ENCODE measurements at places on chromosomes 3 and 15.

DNA sequence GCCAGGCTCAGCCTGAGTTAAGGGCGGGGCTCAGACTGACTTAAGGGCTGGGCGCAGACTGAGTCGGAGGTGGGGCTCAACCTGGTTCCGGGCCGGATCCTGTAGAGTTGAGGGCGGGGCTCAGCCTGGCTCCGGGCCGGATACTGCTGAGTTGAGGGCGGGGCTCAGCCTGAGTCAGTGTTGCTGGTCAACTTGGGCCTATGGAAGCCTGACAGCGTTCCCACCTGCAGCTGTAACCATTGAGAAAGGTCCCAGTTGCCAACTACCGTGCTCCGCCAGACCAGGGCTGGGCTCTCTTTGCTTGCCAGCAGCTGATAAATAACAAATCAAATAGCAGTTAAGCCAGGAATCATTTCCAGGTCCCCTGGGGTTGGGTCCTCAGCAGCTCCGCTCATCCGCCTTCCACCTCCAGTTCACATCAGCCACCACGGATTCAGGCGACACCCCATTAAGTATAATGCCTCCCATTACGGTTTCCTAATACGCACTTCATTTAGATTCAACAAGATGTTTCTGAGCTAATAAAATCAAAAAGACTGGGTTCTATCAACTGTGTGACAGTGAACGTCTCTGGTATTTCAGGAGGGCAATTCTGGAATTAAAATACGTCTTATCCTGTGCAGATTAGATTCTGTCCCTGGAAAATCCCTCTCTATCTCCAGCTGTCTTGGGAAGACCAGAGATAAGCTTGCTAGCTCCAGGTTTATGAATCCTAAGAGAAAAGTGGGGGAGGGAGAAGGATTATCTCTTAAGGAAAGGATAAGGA lies 7.3 kb downstream of the GRIP2 start:
- no peak for DNase-seq

DNA sequence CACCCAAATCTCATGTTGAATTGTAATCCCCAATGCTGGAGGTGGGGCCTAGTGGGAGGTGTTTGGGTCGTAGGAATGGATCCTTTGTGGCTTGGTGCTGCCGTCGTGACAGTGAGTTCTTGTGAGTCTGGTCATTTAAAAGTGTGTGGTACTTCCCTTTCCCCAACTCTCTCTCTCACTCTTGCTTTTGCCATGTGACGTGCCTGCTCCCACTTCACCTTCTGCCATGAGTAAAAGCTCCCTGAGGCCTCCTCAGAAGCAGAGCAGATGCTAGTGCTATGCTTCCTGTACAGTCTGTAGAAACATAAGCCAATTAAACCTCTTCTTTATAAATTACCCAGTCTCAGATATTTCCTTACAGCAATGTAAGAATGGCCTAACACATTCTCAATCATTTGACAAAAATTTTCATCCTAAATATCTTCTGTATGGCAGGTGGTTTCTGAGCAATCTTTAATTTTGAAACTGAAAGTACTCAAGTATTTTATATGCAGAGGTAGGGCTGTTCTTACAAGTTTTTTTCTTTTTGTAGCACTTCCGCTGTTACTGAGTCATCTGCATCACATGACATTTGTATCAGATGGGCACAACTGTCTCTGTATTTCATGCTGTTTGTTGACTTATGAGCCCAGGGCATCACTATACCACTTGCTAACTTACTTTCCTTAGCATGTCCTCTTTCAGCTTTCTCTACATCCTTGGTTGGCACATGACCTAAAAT lies 8.8 kb downstream of the RPL39L start:
- DNase-seq = no peak

DNA sequence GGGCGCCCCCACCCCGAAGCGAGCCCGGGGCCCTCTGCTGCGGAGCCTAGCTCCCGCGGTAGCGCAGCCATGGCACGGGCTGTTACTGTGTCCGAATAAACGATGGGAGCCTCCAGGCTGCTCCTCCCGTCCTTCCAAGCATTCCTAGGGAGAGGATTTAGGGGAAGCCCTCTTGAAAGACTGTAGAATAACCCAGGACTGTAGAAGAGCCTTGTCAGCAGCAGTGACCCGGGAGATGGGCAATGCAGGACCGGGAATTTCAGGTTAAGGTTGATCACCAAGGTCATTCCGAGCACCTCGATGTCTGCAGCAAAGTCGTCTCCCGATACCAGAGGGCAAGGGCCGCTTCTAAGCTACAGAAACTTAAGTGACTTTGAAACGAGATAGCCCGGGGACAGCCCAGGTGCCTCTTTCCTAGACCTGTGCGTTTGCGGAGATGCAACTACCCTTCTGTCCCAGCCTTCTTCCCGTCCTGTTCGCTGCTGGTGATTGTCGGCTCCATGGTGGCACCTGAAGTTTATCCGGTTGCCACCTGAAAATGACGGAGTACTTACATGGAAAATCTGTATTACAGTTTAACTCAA lies 753 bp upstream of the MYO5A start:
- DNase-seq = peak; percentile 1

- no peak for DNase-seq
Measured at GRCh38 chr3:156516284-156516683, 38.6 kb downstream of the SSR3 start.

DNA sequence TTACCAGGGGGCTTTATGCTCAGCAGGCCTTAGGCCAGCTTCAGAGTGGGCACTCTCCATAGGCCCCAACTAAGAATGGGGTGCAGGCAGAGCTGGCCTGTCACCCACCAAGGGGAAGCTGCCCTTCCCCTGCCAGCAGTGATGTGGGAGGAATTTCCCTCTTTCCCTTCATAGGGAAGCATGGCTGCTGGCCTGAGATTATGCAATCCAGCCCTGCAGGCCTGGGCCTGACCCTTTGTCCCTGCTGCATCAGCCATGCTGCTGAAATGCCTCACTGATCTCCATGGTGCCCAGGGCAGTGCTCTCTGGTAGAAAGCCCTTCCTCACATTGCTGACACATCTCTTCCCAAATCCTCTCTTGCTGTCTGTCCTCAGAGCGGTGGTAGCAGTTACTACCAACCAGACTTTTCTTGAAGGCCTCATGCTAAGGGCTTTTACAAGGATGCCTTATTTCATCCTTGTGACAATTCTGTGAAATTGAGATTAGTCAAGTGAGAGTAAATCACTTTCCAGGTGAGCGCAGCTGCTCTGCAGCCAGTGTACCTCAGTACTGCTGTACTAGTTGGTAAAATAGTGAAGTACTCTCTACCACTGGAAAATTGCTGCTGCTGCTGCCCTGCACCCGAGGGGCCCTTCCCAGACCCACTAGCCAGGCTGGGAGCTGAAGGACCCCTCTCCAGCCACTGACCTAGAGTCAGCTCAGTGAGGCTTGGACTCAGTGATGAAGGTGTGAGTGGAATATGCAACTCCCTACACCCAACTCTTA lies 33.8 kb downstream of the MRAS start:
- no peak for DNase-seq

GRCh38 chr3:29854821-29855220 lies 574.0 kb downstream of the RBMS3 start:
- DNase-seq = no peak

- DNase-seq = no peak
Measured at GRCh38 chr3:140180603-140181002, 245.6 kb downstream of the CLSTN2 start.
